Cortex of kidney (tissue), 1 donor: ENCODE measurements at places on chromosomes 1 and 21.

GRCh38 chr1:246559310-246559709, 6.8 kb downstream of the TFB2M start:
- no peak for DNase-seq

GRCh38 chr1:150507912-150508864, at the start of gene ECM1:
ECM1 (plus strand) TSS chr1:150508109; CDS start chr1:150508210, 101 bp downstream.
- DNase-seq, result no peak

- DNase-seq, result no peak
Measured at GRCh38 chr1:113178106-113178505, 105.1 kb downstream of the LRIG2 start.

DNA sequence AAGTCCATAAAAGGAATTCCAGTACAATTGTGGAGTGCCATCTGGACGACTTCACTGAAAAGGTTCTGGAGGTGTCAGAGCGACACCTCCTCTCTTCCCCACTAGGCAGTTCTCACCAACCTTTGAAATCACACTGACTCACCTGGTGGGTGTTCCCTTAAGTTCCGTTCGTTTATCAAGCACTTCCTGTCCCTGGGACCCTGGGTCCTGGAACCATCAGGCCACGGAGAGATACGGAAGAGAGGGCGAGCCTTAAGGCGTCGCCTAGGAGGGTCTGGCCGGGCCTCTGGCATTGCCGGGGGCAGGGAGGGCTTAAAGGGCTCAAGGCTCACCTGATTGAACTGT, 317 bp downstream of the SPAG17 start:
- no peak for DNase-seq

DNA sequence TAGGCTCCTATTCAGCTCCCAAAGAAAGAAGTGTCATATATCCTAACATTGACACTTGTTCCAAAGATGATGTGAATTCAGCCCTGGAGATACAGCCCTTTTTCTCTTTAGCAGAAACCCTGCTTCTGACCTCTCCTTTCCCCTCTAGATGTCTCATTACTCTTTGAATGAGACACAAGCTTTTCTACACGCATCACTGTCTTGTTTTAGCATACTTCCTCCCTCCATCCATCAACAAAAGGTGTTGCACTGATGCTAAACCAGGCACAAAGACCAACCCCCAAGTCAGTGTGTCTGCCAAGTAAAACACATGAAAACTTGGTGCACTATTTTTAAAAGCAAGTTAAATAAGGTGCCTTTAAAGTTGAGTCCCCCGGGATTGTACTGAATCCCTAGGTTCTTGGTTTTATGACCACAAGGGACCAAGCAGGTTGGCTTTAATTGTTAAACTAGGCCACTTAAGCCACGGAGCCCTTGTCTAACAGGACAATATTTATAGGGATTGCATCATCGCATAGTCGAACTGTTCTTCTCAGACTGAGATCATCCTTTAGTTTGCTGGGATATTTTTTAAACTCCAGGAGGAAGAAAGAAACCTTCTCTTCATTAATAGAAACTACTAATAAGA, 101.0 kb upstream of the GUCA2B start:
- no peak for DNase-seq
